Progenitor cell of endocrine pancreas (in vitro differentiated cells): ENCODE measurements at places on chromosomes 16 and 17. TPM values are rescaled to one million over a fixed set of nuclear protein-coding genes. Genes with fewer than 3 reads are reported as not detected.
A peak's percentile ranks its signal among the peaks of the same experiment; 100 is the strongest.

DNA sequence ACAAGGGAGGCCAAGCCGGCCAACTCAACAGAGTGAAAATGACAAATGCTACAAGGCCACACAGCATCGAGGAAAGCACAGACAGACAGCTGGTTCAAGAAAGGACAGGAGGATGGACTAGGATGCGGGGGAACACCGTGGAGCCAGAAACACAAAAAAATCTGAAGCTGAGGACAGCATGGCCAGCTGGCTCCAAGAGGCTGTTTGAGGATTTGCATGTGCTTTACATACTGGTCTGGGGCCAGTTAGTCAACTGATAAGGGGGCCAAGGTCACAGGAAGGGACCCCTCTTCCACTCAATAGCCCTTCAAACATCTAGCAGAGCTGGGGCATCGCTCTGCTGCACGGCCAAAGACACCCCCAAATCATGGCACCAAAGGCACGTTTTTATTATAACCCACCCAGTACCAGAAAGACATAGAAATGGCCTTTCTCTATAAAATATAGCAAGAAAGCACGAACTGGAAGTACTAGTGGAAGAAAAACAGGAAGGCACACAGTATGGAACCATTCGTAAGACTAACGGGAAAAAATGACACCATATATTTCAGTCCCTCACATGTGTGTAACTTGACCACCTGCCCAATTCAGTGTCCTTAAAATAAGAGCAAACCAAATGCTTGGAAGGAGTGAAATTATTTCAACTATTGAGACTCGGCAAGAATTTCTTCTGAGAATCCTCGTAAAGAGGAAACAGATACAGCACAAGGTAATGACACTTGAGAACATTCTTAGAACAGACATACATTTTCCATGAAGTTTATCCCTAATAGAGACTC lies 7.8 kb upstream of the SRL start:
- DNase-seq, result no peak

Gene NOXO1
- 0.93 and 1.5 TPM in 2 replicates for total RNA-seq

- DNase-seq, result no peak
Measured at GRCh38 chr17:42286411-42287221, 1.7 kb upstream of the STAT5A start.

GRCh38 chr16:2429771-2430663 lies 770 bp downstream of the CCNF start:
- DNase-seq, result no peak

GRCh38 chr16:81810361-81810760 lies 31.3 kb downstream of the PLCG2 start:
- DNase-seq, result no peak

- DNase-seq, result peak; percentile 43
Measured at GRCh38 chr17:43940630-43941029, 1.6 kb downstream of the PPY start.

- no peak for DNase-seq
Measured at GRCh38 chr17:46173153-46173552, 20.1 kb downstream of the KANSL1 start.

Gene USP22
- 368 and 373 TPM in 2 replicates for total RNA-seq

GRCh38 chr17:41939693-41940090 lies 9.3 kb downstream of the ODAD4 start:
- no peak for DNase-seq

GRCh38 chr16:46627746-46628145 lies 6.6 kb upstream of the SHCBP1 start:
- DNase-seq, result no peak

DNA sequence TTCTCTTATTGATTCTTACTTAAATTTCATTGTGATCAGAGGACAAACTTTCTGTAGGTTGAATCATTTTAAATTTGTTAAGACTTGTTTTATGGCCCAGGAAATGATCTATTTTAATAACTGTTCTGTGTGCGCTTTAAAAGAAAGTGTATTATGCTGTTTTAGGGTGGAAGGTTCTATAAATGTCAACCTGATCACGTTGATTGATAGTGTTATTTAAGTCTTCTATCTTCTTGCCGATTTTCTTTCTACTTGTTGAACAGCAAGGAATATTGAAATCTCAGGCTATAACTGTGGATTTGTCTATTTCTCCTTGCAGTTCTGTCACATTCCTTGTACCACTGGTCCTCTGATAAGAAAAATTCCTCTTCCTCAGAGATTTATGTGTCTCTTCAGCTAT lies 112.7 kb downstream of the TANC2 start:
- no peak for DNase-seq
